Stimulated activated CD4-positive, alpha-beta T cell treated with anti-CD3 and anti-CD28 coated beads, Interleukin-15, amount 100 ng/mL, for 24 hours (primary cell): ENCODE measurements at places on chromosomes 1 and 21.

- DNase-seq: no peak
Observed at GRCh38 chr21:45378258-45378966, 26.6 kb upstream of the COL18A1 start.

GRCh38 chr1:195934817-195935553 is 673.3 kb downstream of the KCNT2 start:
- no peak for DNase-seq

- DNase-seq: no peak
Observed at GRCh38 chr1:147756341-147756740, 4.1 kb downstream of the GJA5 start.

GRCh38 chr1:111734426-111734825 is 4.8 kb downstream of the INKA2 start:
- DNase-seq: no peak

GRCh38 chr1:13730291-13730690 is 30.3 kb downstream of the PRDM2 start:
- DNase-seq: no peak
